NCI-H1417 treated with DMSO at 0.1 percent for 48 hours (cell line): ENCODE measurements at places on chromosomes 1 and 21.

DNA sequence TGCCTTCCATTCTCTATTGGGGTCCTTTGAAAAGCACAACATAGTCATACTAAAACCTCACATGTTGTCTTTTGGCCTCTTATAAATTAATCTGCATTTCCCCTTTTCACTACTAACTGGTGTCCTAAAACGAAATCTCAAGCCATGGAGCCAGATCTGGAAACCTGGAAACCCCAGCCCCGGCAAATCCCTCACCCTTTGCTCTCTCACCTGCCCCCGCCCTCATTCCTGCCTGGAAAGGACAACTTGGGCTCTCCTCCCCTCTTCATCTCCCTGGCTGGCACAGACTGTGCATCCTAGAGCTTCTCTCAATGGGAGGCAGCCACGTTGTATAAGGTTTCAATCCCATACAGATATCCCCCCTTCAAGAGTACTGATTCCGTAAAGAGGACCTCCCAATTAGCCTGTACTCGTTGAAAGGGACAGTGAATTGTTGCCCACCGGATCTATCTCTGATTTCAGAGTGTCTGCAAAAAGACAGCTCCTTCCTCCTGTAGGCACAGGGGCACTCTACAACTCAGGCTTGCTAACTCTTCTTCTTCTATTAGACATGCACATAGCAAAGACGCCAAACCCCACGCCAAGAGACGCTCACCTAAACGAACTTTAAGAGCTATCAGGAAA, 1.4 kb downstream of the DUSP10 start:
- no peak for DNase-seq

- DNase-seq = no peak
These were observed 89.1 kb upstream of the LYST start for GRCh38 chr1:235955777-235956176.

DNA sequence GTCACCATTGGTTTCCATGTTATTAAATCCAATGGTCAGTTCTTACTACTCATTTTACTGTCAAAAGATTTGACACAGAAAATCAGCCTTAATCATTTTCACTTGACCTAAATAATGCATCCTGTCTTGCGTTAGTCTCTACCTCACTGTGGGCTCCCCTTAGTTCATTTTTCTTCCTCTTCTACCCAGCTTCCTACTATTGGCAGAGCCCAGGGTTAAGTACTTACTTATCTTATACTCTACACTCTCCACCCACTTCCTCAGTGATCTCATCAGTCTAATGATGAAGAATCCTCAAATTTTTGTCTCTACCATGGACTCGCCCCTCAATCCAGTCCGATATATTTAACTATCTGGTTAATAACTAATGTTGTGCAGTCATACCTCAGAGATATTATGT, 735.9 kb downstream of the KCNT2 start:
- DNase-seq = no peak

- no peak for DNase-seq
These were observed 39.3 kb upstream of the RGS4 start for GRCh38 chr1:163029901-163030300.

DNA sequence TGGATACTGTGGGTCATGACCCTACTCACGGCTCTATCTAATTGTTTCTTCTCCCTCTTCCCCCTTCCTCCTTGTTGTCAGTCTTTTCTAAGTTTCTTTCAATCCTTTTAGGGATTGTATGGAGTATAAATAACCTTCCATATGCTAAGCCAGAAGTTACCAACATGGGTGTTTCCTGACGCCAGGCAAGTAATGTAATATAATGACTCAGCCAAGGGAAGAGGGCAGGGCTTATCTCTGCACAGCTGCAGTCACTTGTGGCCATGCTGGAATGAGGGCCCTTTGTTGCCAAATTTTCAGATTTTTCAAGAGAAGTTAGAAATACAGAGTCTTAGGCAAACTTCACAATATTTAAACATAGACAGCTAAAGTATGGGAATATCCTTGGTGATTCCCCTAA, 194.6 kb downstream of the ST6GALNAC3 start:
- no peak for DNase-seq

DNA sequence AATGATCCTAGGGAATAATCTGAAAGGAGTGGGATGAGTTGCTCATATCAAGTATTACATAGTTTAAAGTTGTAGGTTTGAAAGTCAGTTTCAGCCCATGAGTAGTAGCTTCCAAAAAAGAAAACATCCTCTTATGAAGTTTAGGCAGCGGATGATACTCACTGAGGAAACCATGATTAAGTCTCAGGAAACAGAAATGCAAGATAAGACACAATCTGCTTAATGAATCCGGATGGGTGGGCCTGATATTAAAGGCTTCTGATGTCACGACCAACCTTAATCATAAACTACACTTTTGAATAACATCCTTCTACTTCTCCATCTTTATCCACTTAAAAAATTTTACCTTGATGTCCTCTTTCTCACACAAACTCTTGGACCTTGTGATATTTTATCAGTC, 61.8 kb downstream of the S1PR1 start:
- DNase-seq = no peak

DNA sequence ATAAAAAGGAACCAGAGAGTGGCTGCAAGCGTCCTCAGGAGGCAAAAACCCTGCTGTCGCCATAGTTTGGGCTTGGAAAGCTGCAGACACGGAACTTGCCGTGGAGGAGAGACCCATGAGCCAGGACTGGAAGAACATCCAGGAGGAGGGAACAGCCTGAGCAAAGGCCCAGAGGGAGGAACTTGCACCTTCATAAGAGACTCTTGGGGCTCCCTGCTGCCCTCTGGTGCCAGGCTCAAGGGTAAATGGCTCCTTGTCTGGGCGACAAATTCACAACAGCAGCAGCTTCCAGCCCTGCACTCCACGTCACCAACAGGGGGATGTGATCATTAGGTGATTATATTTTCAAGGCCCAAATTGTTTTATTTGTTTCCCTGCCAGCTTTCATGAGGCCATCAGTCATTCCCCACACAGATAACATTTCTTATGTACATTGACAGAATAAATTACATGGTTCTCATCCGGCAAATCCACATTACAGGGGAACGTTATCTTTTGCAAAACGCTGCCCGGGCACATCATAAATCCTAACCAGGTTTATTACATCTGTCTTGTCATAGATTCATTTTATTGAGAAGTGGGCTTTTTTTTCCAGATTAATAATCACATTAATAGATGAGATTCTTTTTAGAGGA, 143.0 kb upstream of the GRIK3 start:
- peak; percentile 89 for DNase-seq

DNA sequence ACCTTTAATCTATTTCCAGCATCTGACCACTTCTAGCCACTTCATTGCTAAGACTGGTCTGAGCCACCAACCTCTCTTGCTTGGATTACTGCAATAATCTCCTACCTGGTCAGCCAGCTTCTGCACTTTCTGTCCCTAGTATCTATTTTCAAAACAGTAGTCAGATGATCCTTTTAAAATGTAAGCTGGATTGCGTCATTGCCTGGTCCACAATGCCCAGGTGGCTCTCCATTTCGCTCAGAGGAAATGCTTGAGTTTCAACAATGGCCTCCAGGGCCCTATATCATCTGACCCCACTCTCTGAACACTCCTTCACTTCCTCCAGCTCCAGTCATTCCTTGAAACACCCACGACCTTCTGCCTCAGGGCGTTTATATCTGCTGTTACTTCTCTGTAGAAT, 2.3 kb downstream of the FYB2 start:
- DNase-seq = no peak

DNA sequence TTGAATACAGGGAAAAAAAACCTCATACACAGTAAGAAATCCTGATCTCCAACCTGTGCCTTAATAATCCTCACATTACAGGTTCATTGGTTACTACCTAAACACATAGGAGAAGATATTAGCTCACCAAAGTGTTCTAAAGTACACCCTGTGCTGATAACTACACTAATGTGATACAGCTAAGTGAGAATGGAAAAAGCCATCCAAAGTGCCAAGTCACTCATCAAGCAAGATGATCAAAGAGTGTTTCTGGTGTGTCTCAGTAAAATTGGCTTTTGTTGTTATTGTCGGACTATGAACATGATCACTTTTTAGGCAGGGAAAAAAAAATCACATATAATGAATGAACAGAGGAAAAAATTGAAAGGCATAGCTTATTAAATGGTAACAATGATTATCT, 31.4 kb downstream of the EPS15 start:
- DNase-seq = no peak

DNA sequence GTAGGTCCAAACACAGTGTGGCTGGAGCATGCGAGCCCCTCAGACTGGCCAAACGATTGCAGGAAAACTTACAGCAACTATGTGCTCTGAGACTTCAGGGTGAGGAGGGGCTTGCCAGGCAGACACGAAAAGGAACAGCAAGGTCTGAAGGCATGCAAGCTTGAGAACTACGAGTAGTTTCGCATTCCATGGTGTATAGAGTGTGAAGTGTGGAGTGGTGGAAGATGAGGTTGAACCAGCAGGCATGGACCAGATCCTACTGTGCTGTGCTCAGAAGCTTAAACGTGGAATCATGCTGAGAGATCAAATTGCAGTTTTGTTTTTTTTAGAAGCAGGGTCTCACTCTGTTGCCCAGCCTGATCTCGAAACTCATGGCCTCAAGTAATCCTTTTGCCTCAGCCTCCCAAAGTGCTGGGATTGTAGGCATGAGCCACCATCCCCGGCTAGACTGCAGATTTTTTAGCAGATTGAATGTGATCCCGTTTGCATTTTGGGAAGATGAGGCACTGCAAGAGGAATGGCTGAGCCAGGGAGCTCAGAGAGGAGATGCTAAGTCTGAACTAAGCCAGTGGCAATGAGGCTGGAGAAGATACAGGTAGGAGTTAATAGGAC, 5.1 kb upstream of the TFAP2E start:
- DNase-seq = no peak

GRCh38 chr1:215269955-215270354, 187.4 kb downstream of the KCNK2 start:
- no peak for DNase-seq

GRCh38 chr1:156709031-156709430, 3.6 kb upstream of the CRABP2 start:
- DNase-seq = no peak

DNA sequence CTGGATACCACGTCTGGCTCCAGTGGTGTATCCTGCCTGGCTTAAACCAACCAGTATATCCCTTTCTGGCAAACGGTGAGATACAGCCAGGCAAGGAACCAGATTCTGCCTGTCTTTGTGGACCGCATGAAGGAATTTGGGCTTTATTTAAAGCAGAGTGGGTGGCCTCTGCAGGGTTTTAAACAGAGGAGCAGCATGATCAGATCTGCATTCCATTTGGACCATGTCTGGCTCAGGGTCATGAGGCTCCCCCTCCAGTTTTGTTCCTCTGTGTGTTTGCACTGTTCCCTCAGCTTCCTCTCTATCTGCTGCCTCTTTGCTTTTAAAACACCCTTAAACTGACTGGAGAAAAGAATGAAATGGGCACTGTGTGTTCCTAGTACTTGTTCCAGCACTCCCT, 195.0 kb downstream of the GIPC2 start:
- no peak for DNase-seq

DNA sequence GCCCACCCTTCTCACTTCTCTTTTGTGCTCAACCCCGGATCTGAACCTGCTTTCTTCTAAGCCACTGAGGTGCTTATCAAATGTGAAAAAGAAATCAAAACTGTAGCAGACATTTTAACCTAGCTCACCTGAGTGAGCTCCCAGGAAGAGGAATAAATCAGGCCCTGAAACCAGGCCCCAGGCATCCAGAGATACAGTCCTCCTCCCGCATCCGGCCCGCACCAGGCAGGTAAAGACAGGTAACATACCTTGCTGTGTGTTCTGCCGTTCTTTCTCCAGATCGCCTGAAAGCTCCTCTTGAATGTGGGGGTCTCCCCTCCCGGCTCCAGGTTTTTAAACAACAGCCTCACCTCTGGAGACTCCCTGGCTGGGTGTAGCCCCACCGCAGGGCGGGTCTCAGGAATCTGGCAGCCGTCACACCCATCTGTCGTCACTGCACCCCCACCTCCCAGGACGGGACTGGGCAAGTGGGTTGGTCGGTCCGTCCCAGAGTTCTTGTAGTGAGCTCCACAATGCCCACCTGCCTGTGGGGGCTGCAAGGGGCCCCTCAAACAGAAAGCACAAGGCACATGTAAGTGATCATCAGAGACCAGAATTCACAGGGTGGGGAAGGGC, at the start of gene LAMB3:
TSS of gene LAMB3 (minus strand) at position 305 of the 615 bp plus-strand sequence. CDS start 1,481 bp downstream, outside the sequence.
- no peak for DNase-seq

DNA sequence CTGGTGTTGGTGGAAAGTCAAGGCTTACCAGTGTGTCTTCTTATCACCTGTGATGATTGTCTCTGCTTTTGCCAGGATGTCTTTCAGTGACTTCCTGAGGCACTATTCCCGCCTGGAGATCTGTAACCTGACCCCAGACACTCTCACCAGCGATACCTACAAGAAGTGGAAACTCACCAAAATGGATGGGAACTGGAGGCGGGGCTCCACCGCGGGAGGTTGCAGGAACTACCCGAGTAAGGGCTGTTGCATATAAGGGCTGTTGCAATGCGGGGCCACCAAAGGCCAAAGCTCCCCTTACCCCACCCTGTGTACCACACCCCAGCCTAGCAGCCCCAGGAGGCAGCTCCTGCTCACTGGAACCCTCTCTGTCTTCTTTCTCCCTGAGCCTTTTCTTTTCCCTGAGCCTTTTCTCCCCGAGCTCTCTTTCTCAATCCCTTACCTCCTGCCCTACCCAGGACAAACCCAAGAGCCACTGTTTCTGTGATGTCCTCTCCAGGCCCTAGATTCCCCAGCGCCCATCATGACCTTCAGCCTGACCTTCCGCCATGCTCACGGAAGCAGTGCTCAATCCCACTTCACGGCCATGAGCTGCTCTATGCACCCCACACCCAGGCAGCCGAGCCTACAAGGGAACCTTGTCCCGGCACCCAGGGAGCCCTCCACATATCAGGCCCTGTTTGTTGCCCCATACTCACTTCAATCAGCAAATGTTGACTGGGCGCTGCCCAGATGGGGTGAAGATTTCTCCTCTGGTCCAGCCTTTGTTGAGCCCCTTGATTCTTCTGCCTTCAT, 40.6 kb downstream of the CAPN2 start:
- no peak for DNase-seq

DNA sequence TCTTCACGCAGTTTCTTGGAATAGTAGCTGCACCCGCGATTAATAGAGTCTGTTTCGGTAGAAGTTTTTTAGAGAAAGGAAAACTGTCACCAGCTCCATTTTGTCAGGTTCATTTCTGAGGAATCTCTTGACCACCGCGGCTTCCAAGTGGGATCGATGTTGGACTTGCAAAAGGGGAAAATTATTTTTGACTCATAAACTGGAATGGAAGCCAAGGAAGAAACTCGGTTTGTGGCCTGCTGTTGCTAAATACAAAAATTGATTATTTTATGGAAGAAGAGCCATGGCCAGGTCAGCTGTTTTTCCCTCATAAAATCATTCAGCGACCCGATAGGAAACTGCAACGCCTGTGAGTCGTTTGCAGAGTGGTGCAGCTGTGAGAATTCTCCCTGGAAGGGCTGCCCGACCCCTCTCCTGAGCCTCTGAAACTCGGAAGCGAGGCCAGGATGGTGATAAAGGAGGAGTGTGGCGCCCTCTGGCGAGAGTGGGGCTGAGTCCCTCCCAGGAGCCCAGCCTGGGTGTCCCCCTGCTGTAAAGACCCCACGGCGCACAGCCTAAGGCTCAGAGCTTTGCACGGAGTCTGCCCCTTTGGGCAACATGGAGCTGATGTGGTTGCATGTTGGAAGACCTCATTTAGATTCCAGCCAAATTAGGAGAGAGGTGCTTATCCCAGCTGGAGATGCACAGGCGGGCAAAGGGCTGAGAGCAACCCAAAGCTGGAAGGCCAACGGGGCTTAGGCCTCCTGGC, 83.6 kb upstream of the SLC25A33 start:
- no peak for DNase-seq
